ENCODE measurements at places on chromosomes 7 and 10. TPM values are rescaled to one million over a fixed set of nuclear protein-coding genes. Genes with fewer than 3 reads are reported as not detected.

The SPDYE16 gene
- total RNA-seq, result 0.90 TPM

The PAPSS2 gene
- 210 TPM for total RNA-seq

GRCh38 chr10:629186-629998 lies 60.1 kb downstream of the DIP2C start:
- H3K27ac ChIP-seq, result no peak overlapping the region
- H3K36me3 ChIP-seq, result no peaks in the 10 kb centered on the region
- no peaks in the 10 kb centered on the region for H3K27me3 ChIP-seq
- DNase-seq, result peak; percentile 64
- H3K4me3 ChIP-seq, result no peak overlapping the region

The LEP gene
- total RNA-seq, result not detected

DNA sequence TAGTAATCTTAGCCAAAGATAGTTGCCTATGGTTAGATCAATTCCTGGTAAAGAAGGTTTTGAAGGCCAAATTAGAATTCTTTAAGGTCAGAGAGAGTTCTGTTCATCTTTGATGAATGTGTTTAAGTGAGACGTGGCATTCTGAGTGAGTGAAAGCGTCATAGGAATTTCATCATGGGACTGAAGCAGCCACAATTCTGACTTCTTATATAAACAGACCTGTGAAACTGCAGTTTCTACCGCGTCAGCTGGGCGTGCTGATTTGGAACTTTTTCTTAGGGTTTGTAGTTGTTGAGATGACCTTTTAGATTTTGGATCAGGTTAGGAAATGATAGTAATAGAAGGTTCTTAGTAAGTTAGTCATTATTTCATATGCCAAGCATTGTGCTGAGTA lies 103.8 kb downstream of the CNNM2 start:
- no peak for DNase-seq
- H3K27me3 ChIP-seq, result no peaks in the 10 kb centered on the region
- H3K4me1 ChIP-seq, result no peaks in the 10 kb centered on the region
- no peak overlapping the region for H3K27ac ChIP-seq
- H3K4me3 ChIP-seq, result no peak overlapping the region

GRCh38 chr7:67817481-67817880 lies 820.8 kb downstream of the TYW1 start:
- no peak for DNase-seq
- H3K4me1 ChIP-seq, result no peaks in the 10 kb centered on the region
- no peaks in the 10 kb centered on the region for H3K27me3 ChIP-seq
- H3K4me3 ChIP-seq, result no peak overlapping the region
- H3K36me3 ChIP-seq, result no peaks in the 10 kb centered on the region

GRCh38 chr10:12946372-12946771 lies 55.1 kb downstream of the CCDC3 start:
- H3K4me3 ChIP-seq, result no peak overlapping the region
- no peaks in the 10 kb centered on the region for H3K36me3 ChIP-seq
- H3K4me1 ChIP-seq, result no peaks in the 10 kb centered on the region

The STAG3 gene
- total RNA-seq, result 2.3 TPM

The FGFR2 gene
- 58.7 TPM for total RNA-seq

The HABP2 gene
- total RNA-seq, result 3.6 TPM

DNA sequence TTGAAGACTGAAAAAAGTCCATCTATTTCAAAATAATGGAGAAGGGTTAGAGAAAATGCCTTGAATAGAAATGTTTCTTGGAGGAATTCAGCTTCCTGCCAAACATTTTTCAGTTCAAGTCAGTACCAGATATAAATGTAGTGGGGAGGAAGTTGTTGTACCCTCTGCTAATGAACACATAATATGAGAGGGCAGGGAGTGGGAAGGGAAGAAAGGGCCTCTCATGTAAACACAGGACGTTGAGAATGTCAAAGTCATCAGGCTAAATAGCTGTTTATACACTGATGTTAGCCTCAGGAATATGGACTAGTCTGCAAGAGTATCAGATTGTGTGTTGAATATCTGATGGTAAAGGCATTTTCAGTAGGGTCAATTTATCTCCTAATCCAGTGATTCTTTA lies 37.0 kb downstream of the GPR37 start:
- H3K36me3 ChIP-seq, result no peaks in the 10 kb centered on the region
- no peak overlapping the region for H3K4me3 ChIP-seq
- no peaks in the 10 kb centered on the region for H3K27me3 ChIP-seq
- H3K4me1 ChIP-seq, result no peaks in the 10 kb centered on the region
- DNase-seq, result no peak
- no peak overlapping the region for H3K27ac ChIP-seq

- H3K27me3 ChIP-seq, result no peaks in the 10 kb centered on the region
- H3K36me3 ChIP-seq, result peaks cover 12% of the 10 kb centered on the region
- peaks cover 16% of the 10 kb centered on the region for H3K4me1 ChIP-seq
- no peak overlapping the region for H3K27ac ChIP-seq
- peak; percentile 32 for DNase-seq
These were observed 114.6 kb downstream of the PRPF18 start for GRCh38 chr10:13701157-13701919.

DNA sequence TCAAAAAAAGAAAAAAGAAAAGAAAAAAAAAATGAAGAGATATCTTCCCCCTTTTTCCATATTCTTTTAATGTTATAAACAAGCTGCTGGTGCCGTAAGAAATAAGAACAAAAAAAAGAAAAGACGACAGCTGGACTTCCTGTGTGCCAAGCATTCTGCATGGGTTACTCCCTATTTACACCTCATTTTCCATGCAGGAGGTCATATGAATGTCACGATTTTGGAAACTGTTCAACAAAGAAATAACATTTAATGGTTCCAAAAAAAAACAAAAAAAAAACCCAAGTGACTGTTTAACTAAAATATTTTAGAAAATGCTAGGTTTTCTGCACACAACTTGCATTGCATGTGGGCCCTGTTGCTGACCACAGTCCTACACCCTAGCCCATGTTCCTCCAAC lies 159.3 kb downstream of the TNS3 start:
- no peaks in the 10 kb centered on the region for H3K27me3 ChIP-seq
- no peak overlapping the region for H3K27ac ChIP-seq
- H3K4me3 ChIP-seq, result no peak overlapping the region
- peaks cover 46% of the 10 kb centered on the region for H3K36me3 ChIP-seq
- DNase-seq, result no peak
- H3K4me1 ChIP-seq, result peaks cover 5% of the 10 kb centered on the region

The IFIT2 gene
- 47.2 TPM for total RNA-seq

The SAMD9 gene
- total RNA-seq, result 21.2 TPM

The BAIAP2L1 gene
- 22.9 TPM for total RNA-seq

DNA sequence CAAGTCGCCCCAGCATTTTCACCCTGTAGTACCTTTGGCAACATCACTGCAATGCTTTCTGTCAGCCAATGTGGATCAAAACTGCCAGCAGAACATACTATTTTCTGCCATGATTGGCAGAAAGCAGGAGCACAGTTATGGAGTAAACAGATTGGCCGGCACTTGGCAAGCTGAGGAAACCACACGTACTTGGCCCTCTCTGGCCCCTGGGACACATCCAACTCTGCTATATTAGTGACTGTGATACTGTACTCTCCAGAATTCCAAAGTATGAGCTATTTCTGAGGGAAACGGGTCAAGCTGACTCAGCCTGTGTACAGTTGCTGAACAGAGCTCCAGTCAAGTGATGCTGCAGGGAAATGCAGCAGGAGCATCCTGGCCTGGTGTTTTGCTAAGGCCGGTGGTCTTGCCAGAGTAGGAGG lies 39.8 kb upstream of the LANCL2 start:
- H3K4me1 ChIP-seq, result peaks cover 7% of the 10 kb centered on the region
- no peaks in the 10 kb centered on the region for H3K27me3 ChIP-seq
- H3K36me3 ChIP-seq, result no peaks in the 10 kb centered on the region
- no peak overlapping the region for H3K27ac ChIP-seq

GRCh38 chr7:144529269-144529926 lies 125.9 kb upstream of the NOBOX start:
- no peak for DNase-seq
- H3K27ac ChIP-seq, result no peak overlapping the region
- H3K36me3 ChIP-seq, result no peaks in the 10 kb centered on the region
- H3K4me3 ChIP-seq, result no peak overlapping the region
- H3K4me1 ChIP-seq, result no peaks in the 10 kb centered on the region
- H3K27me3 ChIP-seq, result no peaks in the 10 kb centered on the region

GRCh38 chr10:49627644-49628247 lies 13.9 kb downstream of the CHAT start:
- peak; percentile 41 for DNase-seq
- H3K27ac ChIP-seq, result no peak overlapping the region
- no peak overlapping the region for H3K4me3 ChIP-seq
- no peaks in the 10 kb centered on the region for H3K4me1 ChIP-seq

The PTPRZ1 gene
- 3.6 TPM for total RNA-seq

DNA sequence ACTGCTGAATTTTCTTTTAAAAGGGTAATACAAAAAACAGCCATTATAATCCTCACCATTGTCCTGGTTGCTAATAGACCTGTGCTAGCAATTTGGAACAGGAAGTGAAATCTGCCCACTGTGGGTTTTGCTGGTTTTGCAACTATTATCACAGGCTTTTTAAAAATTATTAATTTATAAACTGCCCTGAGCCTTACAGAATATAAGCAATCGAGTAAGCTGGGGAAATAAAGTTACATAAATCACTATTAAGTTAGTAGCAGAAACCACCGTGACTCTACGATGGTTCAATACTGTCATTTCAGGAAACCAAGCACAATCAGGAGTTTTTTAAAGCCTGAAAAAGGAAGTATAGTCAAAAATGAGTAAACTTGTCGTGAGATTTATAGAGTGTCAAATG lies 62.3 kb downstream of the TMEM26 start:
- no peak overlapping the region for H3K4me3 ChIP-seq
- H3K36me3 ChIP-seq, result no peaks in the 10 kb centered on the region
- H3K4me1 ChIP-seq, result no peaks in the 10 kb centered on the region
- H3K27me3 ChIP-seq, result no peaks in the 10 kb centered on the region
- no peak for DNase-seq

The HECW1 gene
- total RNA-seq, result 1.6 TPM

GRCh38 chr7:27579565-27579964 lies 83.1 kb downstream of the HIBADH start:
- H3K27me3 ChIP-seq, result no peaks in the 10 kb centered on the region
- no peak for DNase-seq
- no peaks in the 10 kb centered on the region for H3K36me3 ChIP-seq
